Activated CD4-positive, alpha-beta memory T cell treated with anti-CD3 and anti-CD28 coated beads for 36 hours (primary cell): ENCODE measurements at places on chromosomes 16 and 17. TPM values are rescaled to one million over a fixed set of nuclear protein-coding genes. Genes with fewer than 3 reads are reported as not detected.

Gene TBKBP1
- total RNA-seq = 11.3 TPM

Gene GSE1
- 16.0 TPM for total RNA-seq

Gene TEKT5
- total RNA-seq = 0.15 TPM

Gene GRIN2A
- not detected for total RNA-seq

Gene PRR11
- total RNA-seq = 70.2 TPM

Gene VMO1
- not detected for total RNA-seq

Gene PEMT
- total RNA-seq = 41.1 TPM

Gene CFAP52
- total RNA-seq = not detected

Gene TSNAXIP1
- total RNA-seq = 0.77 TPM
